Left forelimb (tissue), 1 donor: ENCODE measurements at places on chromosomes 7 and 10.

GRCh38 chr7:138549082-138549481, 89.0 kb downstream of the TRIM24 start:
- no peak for DNase-seq

DNA sequence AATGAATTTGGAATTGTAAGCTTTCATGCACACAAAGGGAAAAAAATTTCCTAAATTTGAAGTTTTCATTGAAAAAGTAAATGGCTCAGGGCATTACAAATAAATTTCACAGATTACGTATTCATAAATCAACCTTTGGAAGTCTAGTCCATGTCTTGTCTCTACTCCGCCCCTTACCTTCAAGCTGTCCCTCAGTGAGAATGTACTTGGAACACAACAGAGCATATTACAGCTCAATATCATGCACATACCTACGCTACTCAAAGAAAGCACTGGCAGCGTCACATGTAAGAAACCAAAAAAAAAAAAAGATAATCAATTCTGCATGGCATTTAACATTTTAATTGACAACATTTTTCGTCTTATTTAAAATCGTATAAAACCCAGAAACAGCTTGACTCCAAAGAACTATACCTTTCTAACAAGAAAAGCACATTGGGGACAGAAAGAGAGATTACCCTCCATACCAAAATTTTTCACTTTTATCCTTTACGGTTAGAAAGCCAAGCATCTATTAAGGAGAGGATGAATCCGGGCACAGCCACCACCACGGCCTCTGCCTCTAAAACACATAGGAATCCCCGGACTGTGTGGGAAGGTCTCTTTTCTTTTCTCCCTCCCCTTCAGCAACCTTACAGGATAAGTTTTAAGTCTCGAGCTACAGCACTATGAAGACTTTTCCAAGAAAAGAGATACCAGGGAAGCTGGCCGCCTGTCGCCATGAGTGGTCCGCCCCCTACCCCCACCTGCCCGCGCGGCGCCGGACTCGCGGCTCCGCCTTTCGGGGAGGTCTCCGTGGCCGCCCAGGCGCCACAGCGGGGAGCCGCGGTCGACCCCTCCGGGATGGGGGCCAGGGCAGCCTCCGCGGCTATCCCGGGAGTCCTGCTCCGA, 1.1 kb downstream of the JMJD1C start:
- no peak for DNase-seq

DNA sequence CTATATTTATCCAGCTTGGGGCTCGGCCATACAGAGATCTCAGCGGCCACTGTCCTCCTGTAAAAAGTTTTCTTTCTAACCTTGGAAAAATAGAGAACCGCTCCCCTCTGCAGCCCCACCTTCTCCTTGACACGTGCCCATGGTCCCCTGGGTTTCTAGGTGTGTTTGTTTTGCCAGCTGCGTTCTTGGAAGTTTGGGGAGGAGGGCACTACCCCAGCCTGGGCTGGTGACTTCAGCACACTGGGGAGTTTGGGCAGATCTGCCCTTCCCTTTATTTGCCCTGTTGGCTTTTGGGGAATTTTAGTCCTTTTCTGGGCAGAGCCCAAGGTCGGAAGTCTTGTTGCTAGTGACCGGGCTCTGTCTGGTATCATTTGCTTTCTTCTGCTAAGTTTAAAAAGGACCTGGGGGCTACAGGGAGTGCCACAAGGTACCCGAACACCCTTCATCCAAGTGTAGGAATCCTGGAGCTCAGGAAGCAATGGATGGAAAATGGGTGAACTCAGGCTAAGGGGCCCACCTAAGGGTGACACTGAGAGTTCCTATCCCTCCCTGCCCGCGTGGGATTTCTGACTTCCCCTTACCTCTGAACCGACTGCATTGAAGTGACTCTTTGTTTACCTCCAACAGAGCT, 1.7 kb downstream of the ADAMTS14 start:
- DNase-seq, result no peak

- DNase-seq, result no peak
Measured at GRCh38 chr7:38481401-38481800, 149.8 kb downstream of the AMPH start.

DNA sequence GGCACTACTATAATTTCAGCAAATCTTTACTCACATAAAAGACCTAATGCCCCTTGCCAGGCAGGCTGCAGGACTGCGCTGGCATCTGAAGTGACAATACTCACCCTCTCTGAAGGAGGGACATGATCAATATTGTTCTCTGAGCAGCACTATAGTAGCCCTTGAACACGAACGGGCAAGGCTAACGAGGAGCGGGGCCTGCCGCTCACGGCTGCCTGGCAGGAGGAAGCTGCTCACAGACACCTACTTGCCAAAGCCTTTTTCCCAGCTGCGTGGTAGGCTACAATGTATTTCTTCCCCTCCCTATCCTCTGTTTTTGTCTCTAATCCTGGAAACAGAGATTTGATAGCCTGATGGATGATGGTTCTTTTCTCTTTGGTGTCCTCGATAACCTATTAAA, 19.9 kb downstream of the PUS7 start:
- DNase-seq, result no peak

DNA sequence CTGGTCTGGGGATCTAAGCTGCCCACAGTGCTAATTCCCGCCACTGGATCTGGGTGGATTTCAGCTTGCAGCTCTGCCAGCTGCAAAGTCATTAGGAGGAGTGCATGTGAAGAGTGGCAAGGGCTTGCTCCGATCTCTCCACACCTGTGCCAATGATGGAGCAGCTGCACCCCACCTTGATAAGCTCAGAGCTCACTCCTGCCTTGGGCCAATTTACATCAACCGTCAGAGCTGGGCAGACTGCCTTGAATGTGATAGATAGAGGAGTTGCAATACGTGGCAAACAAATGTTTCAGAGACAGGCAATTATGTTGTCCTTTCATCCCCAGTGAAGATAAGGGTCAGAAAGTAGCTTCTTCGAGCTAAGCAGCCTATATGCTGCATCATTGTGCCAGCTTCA, 379.9 kb downstream of the SH2D4B start:
- DNase-seq, result no peak

- no peak for DNase-seq
Measured at GRCh38 chr10:116260599-116260998, 12.4 kb downstream of the GFRA1 start.

DNA sequence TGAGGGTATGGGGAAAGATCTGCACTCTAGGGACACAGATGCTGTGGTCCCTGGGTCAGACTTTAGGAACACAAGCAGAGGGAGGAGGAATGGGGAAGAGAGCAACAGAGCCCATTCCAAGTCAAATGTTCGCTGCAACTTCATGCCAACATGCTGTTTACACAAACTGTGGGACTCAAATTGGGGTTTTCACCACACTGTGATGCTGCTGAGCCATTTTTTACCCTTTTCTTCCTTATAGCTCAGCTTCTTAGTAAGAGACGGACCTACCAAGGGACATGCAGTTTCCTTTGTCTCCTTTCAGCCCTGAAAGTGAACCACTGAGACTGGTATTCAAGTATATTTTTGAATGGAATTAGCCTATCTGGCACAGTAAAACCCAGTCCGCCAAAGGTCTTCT, 64.3 kb upstream of the AGK start:
- DNase-seq, result no peak

GRCh38 chr7:10128748-10129147, 844.9 kb upstream of the PHF14 start:
- no peak for DNase-seq

- DNase-seq, result no peak
Measured at GRCh38 chr10:802506-802905, 113.0 kb upstream of the DIP2C start.

GRCh38 chr7:2553831-2554581, 1.3 kb downstream of the BRAT1 start:
- DNase-seq, result no peak

- no peak for DNase-seq
Measured at GRCh38 chr10:34918776-34919315, 103.8 kb upstream of the PARD3 start.

DNA sequence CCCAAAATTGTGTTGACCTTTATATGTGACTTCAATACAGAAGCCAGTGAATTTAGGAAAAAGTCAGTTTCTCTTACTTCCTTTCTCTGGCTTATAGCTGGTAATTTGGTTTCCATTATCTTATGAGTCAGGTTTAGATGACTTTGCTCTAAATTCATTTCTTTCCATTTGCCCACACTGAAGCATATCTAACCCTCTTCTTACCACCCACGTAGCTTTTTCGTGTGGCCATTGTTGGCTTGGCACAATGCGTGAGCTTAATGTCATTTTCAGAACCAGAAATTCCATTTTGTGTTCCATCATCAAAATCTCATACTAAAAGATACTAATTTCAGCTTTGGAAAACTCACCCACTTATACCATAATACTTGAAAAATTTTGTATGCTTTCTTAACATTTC, 271.2 kb downstream of the INHBA start:
- no peak for DNase-seq

DNA sequence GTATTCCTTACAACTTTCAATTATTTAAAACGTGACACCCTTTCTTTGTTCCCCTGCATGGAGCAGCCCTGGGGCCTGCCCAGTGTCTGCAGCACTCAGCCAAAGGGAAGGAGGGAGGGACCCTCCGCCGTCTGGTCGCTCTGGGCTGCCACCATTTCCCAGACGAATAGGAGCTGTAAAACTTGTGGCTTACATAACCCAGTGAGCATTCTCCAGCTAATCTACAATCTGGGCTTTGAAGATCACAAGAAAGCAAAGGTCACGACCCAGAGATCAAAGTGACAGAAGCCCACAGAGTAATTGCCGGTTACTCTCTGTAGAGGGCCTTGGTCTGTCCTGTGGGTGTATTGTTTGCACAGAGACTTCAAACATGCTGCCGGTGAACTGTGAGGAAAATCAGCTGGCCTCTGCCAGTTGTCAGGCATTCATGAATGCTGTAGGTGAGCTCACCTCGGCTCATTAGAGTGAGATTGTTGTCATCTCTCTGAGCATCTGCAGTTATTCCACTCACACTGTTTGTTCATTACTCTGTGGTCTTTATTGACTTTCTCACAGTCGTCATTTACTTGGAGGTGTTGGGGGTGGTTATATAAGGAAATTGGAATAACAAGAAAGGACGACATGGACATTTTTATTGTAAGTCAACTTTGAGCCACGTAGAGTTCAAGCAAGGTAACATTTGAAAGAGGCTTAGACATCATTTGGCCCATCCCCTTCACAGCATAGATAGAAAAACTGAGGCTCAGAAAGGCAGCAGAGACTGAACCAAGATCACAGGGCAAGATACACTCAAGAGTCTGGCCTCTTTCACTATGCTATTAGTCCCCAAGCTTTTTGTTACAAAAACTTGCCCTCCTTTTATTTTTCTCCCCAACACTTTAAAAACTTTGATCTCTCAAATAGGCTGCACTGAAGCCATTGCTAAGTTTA, 619.8 kb downstream of the LRMDA start:
- DNase-seq, result no peak

DNA sequence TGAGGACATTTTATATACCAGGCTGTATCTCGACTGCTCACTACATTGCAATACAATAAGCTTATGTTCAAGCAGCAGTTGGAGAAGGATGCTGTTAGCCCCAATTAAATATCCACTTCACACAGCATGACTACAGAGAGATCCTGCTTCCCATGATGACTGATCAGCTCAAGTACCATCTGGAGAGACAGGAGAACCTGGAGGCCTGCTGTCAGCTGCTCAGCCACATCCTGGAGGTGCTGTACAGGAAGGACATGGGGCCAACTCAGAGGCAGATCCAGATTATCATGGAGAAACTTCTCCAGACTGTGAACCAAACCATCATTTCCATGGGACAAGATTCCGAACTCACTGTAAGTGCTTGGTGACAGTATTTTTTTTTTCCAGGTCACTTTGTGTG, 22.5 kb downstream of the RNF133 start:
- DNase-seq, result no peak

DNA sequence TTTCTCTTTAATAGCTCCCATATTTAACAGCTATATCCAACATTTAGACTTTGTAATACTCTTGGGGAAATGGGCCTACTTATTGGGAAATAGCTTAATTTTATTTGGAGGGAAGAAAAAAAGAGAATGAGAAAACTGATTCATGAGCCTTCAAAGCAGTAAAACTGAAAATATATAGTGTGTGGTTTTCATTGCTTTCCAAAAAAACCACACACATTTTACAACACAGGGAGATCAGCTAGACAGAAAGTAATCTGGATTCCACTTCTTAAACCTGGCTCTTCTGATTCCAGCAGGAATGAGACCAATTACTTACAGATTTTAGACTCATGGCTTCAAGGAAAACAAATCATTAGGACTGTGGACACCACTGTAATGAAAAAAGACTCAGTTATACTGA, 48.7 kb downstream of the CH25H start:
- DNase-seq, result no peak

DNA sequence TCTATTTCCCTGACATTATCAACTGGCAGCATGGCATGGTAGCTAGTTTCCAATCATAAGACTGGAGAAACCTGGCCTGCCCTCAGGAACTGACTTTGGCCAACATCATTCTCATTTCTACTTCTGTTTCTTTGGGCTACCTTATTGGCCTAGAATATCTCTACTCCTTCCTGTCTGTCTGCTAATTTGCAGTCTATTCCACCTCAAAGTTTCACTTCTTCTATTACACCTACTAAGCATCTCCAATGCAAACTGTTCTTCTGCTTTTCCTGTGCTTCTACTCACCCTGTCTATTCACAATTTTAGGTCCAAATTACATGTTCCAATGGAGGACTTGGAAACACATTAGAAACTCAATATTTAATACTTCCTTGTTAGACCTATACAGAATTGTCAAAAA, 65.6 kb downstream of the ZNF503 start:
- DNase-seq, result no peak

DNA sequence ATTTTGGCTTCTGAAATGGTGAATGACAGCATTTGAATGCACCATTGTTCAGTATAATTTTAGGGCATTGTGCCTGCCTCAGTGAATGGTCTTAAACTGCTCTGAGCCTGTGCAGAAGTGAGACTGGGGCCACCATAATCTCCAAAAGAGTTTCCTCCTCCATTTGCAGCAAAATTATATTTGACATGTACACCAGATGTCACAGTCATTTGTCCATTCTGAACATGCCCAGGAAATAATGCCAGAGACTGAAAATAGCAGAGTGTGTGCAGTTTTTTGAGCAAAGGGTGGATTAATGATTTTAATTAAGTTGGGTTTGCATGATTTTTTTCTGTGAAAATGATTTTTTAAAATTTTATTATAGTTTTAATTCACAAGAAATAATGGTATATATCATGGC, 26.4 kb upstream of the SLC35B4 start:
- no peak for DNase-seq

DNA sequence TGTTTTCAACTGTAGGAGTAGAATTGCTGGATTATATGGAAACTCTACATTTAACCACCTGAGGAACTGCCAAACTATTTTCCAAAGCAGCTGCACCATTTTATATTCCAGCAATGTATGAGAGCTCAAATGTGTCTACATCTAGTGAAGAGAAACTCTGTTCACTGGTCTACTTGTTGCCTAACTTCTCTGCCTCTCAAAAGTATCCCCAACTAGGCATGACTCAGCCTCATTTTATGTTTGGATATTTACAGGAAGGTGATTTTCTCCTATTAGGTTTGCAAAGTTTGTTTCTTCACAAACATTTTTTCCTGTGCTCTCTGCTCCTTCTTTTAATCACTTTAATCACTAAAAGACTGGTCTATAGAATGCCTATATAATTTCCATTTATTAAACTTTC, 37.1 kb upstream of the SRI start:
- DNase-seq, result no peak

- no peak for DNase-seq
Measured at GRCh38 chr10:63286754-63287264, 153.7 kb downstream of the NRBF2 start.

GRCh38 chr10:32937911-32938424, 20.1 kb downstream of the ITGB1 start:
- no peak for DNase-seq

GRCh38 chr10:73934074-73934473, 23.1 kb downstream of the PLAU start:
- no peak for DNase-seq
